ENCODE measurements at places on chromosomes 12 and 14.
A peak's percentile ranks its signal among the peaks of the same experiment; 100 is the strongest.

DNA sequence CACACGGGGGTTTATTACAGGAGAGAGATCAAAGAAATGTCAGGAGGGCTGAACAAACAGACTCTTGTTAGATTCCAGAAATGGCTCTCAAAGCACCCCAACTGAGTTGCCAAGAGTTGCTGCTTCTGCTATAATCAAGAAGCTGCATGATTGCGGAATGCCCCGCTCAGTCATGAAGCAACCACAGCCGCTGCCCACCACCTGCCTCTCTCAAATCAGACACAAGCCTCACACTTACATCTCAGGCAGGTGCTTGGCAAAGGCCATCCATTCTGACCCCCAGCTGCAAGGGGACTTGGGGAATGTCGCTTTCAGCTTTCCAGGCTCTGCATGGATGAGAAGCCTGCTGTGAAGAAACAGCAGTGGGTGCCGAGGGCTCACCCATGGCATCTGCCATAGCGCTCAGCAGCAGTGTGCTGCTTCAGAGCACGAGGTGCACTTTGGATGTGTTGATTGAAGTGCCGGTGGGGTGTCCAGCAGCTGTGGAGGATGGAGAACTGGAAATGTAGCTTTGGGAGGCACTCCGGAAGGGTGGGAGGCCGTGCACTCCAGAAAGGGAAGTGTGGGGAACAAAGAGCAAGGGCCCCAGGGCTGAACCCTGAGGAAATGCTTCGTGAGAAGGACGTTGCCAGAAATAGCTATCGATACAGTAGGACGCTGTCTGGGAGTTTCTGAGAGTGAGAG, 37.7 kb downstream of the LRRC74A start:
- peak; percentile 87 for DNase-seq

GRCh38 chr12:21672146-21672545, 14.5 kb upstream of the LDHB start:
- no peak for DNase-seq

DNA sequence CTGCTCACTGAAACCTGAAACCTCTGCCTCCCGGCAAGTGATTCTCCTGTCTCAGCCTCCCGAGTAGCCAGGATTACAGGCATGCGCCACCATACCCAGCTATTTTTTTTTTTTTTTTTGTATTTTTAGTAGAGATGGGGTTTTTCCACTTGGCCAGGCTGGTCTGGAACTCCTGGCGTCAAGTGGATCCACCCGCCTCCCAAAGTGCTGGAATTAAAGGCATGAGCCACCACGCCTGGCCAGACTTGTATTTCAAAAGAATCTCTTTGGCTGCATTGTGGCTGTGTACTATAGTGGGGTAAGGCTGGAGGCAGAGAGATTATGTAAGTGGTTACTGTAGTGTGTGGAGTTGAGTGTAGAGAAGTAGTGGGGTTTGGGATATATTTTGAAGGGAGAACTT, 35.1 kb downstream of the TRHDE start:
- no peak for DNase-seq

DNA sequence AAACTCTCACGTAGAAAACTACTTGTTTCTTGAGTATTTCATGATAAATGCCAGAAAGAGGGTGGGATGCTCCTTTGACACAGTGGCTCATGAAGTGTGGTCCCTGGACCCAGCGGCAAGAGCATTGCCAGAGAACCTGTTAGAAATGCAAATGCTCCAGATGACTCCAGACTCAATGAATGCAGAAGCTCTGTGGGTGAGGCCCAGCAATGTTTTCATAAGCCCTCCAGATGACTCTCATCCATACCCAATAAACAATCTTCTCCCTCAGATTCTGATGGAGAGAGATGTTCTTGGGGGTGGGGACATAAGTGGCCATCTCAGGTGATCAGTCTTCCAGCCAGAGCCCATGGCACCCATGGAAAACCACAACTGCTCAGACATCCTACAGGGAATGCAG, 88.9 kb downstream of the SMOC1 start:
- no peak for DNase-seq

DNA sequence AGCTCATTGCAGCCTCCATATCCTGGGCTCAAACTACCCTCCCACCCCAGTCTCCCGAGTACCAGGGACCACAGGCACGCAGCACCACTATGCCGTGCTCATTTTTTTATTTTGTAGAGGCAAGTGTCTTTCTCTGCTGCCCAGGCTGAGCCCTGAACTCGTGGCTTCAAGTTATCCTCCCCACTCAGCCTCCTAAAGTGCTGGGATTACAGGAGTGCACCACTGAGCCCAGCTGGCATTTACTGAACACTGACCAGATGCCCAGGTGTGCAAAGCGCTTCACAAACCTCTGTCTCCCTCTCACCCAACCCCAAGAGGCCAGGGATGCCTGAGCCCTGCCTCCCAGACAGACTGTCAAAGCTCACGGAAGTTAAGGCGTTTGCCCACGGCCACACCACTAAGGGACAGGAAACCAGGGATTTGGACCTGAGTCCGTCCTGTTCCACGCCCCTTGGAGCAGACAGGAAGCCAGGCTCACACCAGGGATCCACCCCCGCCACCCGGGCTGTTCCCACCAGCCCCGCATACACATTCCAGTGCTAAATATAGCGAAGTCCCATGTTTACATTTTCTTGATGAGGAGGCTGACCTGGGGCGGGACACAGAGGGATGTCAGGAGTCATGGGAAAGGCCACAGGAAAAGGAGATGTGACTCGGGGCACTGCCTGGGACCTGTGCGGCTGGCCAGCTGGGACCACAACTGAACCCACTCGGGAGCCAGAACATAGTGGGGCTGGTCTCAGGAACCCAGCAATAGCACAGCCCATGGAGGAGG, 51.2 kb downstream of the TESC start:
- DNase-seq = no peak

GRCh38 chr12:12510141-12510540, 52.5 kb downstream of the DUSP16 start:
- peak; percentile 61 for DNase-seq

Measured in suppressor macrophage treated with lipopolysaccharide for 1 hour (primary cell).